ENCODE measurements at places on chromosomes 6 and 20.

DNA sequence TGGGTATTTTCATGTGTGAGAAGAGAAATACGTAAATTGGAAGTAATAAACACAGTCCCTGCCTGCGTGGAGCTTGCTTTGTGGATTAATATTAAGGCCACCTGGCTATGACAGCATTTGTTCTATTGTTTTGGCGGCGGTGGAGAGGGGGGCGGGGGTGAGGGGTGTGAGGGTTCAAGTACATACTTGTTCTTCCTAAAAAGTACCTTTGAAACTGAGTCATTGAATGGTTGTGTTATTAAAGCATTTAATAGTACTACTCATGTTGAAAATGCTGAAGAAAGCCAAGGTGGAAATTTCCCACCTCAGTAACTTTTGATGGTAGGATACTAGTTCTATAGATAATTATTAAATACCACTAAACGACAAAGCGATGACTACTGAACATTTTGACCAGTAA lies 95.0 kb downstream of the FOXC1 start:
- no peak for DNase-seq

DNA sequence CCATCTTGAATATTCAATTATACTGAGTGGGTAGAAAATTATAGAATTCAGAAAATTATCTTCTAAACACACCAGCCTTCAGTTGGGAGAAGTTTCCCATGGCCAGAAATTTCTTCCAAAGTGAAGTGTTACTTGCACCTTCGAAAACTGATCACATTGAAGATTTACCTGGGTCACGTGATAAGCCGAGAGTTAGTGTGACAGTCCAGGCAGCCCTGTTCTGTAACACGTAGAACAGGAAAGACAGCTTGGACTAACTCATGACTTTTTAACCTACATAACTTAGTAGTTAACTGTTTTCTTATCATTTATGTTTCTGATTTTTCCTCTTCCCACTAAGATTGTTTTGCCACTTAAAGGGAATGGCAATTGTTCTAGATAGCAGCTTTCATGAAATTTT lies 118.3 kb upstream of the MTHFD1L start:
- DNase-seq, result no peak

GRCh38 chr20:50357783-50358161 lies 152.4 kb upstream of the PTPN1 start:
- no peak for DNase-seq

GRCh38 chr20:15515691-15516090 lies 1057.6 kb downstream of the KIF16B start:
- DNase-seq, result no peak

All from HT1080 (cell line).